ENCODE measurements at places on chromosomes 5 and 9. TPM values are rescaled to one million over a fixed set of nuclear protein-coding genes. Genes with fewer than 3 reads are reported as not detected.

CA9 gene
- 7.3 TPM for total RNA-seq

ADAMTS13 gene
- total RNA-seq, result 0.45 TPM

TGFBI gene
- total RNA-seq, result 1,744 TPM

LECT2 gene
- not detected for total RNA-seq
